ENCODE measurements at places on chromosomes 7 and 10.

- DNase-seq = peak; percentile 23
Observed at GRCh38 chr7:26091933-26092332, 60.1 kb upstream of the NFE2L3 start.

GRCh38 chr10:92789067-92789466 is 59.3 kb upstream of the EXOC6 start:
- DNase-seq = no peak

DNA sequence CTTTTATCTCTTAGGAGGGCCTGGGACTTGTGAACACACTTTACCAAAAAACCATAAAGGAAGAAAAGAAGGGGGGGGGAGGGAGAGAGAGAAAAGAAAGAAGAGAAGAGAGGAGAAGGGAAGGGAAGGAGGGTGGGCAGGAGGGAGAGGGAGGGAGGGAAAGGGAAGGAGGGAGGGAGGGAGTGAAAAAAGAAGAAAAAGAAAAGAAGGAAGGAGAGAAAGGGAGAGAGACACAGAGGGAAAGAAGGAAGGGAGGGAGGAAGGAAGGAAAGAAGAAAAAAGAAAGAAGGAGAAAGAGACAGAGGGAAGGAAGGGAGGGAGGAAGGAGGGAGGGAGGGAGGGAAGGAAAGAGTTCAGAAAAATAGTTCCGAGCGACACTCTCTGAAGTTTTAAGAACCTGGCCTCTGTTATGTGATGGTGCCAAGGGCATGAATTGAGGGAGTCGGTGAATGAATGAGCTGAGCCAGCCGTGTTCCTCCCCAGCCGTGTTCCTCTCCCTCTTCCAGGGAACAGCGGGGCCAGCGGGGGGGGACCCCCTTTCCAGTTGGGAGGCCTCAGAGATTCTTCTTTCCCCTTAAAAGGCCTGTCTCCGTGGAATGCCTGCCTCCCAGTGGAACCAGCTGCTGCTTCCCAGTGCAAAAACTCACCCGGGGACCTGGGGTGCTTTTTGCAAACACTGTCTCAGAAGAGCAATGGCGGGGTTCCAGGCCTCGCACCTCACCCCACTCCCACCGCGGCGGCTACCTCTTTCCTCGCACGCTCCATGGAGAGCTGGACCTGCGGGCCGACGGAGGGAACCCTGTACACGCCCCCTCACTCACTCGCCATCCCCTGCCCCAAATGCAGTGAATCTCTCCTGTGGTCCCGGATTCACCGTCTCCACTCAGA is 84.1 kb downstream of the FOXL3 start:
- no peak for DNase-seq

GRCh38 chr10:34193931-34194626 is 621.0 kb downstream of the PARD3 start:
- DNase-seq = no peak

GRCh38 chr10:86968271-86968993 is at the start of gene ADIRF:
Gene ADIRF, plus strand, starts transcription at chr10:86968482. Its CDS starts 63 bp downstream, at chr10:86968545.
- DNase-seq = no peak

- DNase-seq = no peak
Observed at GRCh38 chr7:88664630-88665233, 94.8 kb upstream of the ZNF804B start.

DNA sequence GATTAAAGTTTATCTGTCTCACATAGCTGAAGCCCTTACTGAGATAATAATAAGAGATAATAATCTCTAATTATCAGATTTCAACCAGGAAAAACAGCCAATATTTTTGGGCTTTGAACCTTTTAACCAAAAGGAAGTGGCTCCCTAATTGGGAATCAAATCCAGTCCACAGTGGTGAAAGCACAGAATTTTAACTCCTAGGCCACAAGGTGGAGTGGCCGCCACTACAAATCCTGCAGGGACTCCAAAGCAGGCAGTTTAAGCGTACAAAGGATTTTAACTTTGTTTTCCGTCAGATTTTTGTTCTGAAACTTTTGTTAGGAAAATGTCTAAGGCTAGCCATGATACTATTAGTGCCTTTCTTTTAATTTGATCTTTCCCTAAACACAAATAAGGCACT is 99.6 kb upstream of the CCNY start:
- DNase-seq = no peak

- DNase-seq = no peak
Observed at GRCh38 chr10:119343011-119343601, 135.7 kb downstream of the GRK5 start.

DNA sequence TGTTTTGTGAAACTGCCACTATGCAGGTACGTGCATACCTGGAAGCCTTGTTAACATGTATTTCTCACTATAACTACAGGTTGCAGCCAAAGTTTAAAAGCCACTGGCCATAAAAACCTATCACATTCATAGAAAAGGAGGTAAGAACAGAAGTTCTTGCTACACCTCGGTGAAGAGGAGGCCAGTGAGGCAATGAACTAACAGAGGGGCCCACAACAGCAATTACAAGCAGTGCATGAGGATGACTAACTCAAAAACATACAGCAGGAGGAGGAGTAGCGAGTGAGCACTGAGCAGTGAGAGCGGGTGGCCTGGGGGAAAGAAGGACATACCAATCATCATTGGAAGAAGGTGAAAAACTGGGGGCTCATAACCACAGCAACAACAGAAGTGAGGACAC is 51.6 kb downstream of the NUDCD3 start:
- DNase-seq = peak; percentile 14

GRCh38 chr7:53476566-53476965 is 441.1 kb downstream of the POM121L12 start:
- no peak for DNase-seq

DNA sequence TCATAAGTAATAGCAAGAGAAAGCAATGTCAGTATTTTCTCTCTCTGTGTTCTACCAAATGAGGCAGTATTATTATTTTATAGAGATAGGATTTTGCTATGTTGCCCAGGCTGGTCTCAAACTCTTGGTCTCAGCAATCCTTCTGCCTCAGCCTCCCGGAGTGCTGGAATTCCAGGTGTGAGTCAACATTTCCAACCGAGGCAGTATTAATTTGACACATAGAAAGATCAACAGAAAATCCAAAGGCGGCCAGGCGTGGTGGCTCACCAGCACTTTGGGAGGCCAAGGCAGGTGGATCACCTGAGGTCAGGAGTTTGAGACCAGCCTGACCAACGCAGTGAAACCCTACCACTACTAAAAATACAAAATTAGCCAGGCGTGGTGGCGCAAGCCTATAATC is 71.8 kb downstream of the SMURF1 start:
- DNase-seq = no peak

DNA sequence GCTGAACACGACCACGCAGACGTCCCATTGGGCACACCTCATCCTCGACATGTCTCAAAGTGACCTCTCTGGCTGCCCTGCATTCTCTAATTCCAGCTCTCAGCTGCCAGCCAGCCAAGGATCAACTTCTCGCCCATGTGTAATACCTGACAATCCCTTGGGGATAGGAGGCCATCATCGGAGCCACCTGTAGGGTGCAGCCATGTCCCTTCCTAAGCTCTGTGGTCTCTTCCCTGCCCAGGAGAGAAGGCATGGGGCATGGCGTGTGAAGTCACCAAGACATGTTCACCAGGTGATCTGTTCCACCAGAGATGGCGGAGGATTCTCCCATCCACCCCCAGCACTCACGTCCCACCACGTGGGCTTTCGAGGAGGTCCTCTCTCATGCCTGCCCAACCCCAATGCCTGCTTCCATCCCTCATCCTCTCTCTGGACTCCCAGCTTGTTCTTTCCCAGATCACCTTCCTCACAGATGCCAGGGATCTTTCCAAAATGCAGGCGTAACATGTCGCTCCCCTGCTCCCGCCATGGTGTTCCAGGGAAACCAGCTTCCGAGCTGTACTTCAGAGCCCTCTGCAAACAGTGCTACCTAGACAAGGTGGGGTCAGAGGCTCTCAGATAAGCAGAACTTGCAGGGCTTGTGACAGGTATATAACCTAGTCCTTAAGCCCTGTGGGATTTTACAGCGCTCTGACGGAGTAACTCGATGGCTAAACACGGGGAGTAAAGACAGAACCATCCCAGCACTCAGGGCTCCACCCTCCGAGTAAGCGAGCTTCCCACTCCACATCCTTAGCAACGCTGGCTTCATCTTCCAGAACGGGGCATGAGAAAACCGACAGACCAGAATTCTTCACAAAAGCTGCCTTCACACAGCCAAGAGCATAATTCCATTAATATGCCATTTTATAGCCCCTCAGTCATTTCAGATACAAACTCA is 41.1 kb downstream of the BRI3 start:
- no peak for DNase-seq

DNA sequence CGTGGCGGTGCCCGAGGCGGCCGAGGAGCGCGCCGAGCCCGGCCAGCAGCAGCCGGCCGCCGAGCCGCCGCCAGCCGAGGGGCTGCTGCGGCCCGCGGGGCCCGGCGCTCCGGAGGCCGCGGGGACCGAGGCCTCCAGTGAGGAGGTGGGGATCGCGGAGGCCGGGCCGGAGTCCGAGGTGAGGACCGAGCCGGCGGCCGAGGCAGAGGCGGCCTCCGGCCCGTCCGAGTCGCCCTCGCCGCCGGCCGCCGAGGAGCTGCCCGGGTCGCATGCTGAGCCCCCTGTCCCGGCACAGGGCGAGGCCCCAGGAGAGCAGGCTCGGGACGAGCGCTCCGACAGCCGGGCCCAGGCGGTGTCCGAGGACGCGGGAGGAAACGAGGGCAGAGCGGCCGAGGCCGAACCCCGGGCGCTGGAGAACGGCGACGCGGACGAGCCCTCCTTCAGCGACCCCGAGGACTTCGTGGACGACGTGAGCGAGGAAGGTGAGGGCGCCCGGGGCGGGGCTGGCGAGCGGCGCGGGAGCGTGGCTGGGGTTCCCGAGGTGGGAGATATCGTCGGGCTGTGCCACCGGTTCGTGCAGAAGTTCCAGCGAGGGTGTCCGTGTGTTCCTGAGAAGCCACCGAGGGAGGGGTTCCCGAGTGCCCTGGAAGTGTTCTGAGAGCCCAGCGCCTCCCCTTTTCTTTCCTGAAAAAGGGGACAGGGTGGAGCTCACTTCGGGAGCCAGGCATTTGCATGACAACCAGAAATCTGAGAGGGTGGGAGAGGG is 495 bp downstream of the EIF3B start:
- DNase-seq = peak; percentile 62

DNA sequence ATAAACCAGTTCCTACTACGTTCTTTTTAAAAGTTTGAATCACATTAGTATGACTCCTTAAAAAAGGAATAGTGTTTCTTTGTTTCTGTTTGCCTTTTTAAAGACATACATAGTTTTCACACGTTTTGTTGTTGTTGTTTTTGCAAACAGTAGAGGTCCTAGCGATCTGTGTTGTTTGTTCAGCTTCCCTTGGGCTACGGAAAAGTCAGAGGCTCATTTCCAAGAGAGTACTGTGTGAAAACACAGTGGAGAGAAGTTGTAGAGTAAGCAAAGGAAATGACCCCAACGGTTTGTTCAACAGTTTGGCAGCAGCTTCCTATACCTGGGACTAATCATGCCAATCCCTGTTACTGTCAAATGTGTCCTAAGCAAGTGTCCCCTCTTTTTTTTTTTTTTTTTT is 87.1 kb upstream of the STEAP1 start:
- DNase-seq = no peak

GRCh38 chr7:16268821-16269768 is 152.2 kb downstream of the CRPPA start:
- DNase-seq = peak; percentile 87

DNA sequence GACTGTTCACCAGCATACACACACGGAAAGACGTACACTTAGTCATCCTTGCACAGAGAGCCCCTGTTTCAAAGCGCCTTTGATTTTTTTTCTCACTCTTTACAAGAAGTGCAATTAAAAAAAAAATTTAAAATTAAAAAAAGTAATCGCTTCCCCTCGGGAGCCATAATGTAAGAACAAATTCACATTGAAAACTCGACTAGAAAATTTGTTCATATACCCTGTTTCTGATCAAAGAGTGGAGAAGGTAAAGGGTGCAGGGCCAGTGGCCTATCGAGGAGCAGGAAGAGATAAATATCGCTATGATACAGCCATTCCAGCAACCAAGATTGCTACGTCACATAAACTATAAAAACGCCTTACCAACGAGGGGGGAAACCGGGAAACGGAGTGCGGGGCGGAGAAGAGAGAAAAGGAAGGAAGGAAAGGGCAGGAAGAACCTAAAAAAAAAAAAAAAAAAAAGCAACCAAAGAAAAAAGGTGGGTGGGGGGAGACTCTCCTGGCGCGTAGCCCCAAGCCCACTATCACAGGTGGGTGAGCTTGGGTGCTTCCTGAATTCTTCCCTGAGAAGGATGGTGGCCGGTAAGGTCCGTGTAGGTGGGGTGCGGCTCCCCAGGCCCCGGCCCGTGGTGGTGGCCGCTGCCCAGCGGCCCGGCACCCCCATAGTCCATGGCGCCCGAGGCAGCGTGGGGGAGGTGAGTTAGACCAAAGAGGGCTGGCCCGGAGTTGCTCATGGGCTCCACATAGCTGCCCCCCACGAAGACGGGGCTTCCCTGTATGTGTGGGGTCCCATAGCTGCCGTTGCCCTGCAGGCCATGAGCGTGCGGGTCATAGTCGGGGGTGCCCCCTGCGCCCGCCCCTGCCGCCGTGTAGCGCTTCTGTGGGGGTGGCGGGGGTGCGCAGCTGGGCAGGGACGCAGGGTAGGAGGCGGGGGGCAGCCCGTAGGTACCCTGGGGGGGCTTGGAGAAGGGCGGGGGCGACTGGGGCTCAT is 5.2 kb upstream of the HOXA2 start:
- no peak for DNase-seq

DNA sequence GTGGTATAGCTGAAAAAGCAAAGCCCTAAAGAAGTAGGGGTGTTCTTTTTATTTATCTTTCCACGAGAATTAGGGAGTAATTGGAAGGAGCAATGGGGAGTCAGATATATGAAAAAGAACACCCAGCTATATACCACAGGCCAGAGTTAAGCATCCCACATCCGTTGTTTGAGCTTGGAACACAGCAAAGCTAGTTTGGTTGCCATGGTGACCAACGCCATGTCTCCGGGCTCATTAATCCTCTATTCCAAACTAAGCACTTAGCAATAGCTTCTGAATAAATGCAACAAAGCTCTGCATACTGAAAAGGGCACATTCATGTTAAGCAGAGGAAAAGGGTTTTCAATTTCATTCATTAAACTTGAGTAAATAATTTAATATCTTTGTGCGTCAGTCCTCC is 23.5 kb downstream of the ASB4 start:
- no peak for DNase-seq

- DNase-seq = no peak
Observed at GRCh38 chr10:121891103-121891502, 36.7 kb downstream of the ATE1 start.
